ENCODE measurements at places on chromosomes 4 and X.
A peak's percentile ranks its signal among the peaks of the same experiment; 100 is the strongest.

- DNase-seq: no peak
These were observed 36.1 kb upstream of the NUDT6 start for GRCh38 chr4:122958505-122958904.

- no peak for DNase-seq
These were observed 1.9 kb upstream of the VEGFC start for GRCh38 chr4:176794651-176795050.

DNA sequence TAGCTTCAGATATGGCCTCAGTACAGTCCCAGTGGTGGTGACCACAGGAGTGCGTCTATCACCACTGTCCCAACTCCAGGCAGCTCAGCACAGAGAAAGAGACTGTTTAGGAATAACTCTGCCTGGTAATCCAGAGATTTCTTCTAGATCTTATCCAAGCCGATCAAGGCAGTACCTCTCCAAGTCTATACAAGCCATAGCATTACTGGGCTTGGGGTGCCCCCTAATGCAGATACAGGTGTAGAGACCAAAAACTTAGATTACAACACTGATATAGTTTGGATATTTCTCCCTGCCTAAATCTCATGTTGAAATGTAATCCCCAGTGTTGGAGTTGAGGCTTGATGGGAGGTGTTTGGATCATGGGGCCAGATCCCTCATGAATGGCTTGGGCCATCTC lies 100.9 kb downstream of the PTCHD1 start:
- DNase-seq: no peak

GRCh38 chr4:33837043-33837838 lies 2407.1 kb downstream of the ARAP2 start:
- DNase-seq: no peak

- DNase-seq: no peak
These were observed 30.9 kb downstream of the CD38 start for GRCh38 chr4:15809058-15809457.

DNA sequence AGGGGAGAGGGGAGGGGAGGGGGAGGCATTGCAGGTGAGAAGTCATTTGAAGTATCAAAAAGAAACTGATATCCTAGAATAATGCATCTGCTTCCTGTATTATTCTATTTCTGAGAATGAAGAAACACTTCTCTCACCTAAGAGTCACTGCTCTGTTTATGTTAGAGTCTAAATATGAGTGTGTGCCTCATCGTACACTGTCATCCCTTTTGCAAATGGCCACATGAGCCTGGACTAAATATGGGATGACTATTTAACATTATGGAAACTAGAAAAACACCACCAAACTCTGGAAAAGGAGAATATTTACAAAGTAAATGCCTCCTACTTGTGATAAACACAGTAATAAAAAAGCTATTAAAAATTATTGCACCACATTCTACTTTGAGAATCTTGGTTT lies 146.4 kb upstream of the NOCT start:
- DNase-seq: no peak

GRCh38 chr4:150375025-150375424 lies 206.9 kb upstream of the MAB21L2 start:
- no peak for DNase-seq

DNA sequence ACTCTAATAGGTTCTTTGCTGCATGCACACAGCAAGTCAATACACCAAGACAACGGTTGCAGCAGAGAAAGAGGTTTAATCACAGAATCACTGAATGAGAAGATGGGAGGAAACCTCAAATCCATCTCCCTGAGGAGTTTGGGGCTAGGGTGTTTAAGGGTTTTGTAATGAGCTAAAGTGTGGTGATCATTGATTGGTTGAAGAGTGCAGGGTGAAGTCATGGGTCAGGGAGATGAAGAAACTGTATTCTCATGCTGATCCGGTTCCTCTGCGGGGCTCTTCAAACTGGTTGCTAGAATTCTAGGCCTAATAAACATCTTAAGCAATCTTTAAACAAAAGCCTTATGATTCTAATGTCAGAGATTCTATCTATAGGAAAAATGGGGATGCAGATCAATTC lies 432.5 kb upstream of the FAM47C start:
- DNase-seq: no peak

- no peak for DNase-seq
These were observed 64.7 kb downstream of the NKX6-1 start for GRCh38 chr4:84434344-84434743.

- DNase-seq: peak; percentile 55
These were observed 2.7 kb upstream of the BMX start for GRCh38 chrX:15497865-15498264.

- DNase-seq: no peak
These were observed 114.0 kb downstream of the ENOX2 start for GRCh38 chrX:130788786-130789581.

DNA sequence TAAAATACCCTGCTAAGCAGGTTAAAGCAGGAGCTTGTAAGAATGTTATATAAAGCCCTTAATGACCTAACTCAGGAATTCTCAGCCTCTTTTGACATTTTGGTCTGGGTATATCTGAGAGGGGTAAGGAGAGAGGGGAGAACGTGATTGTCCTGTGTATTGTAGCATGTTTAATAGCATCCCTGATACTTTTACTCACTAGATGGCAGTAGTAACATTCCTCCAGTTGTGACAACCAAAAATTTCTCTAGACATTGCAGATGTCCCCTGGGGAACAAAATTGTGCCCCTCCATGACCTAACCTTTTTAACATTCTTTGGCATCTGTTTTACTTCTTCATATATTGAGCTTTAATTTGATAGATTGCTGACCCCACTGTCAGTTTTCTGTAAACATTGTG lies 17.9 kb downstream of the SMARCA5 start:
- no peak for DNase-seq

GRCh38 chr4:128536746-128537145 lies 249.1 kb upstream of the PGRMC2 start:
- no peak for DNase-seq

DNA sequence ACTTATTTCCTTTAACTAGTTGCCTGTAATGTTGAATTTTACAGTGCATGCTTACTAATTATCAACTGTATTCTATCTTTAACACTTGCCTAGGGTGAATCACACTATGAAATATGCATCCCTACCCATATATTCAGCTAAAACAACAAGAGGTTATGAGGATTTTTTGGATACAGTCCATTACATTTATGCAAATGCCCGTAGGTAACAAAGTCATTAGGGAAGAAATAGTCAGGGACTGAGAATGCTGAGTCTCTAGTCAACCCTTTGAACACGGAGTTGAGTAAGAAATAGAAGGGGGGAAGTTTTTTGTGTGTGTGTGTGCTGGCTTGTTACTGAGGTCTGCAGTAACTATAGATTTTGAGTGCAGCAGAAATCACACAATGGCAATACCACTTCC lies 26.1 kb upstream of the CBLL2 start:
- no peak for DNase-seq

GRCh38 chr4:104795264-104795939 lies 300.7 kb upstream of the CXXC4 start:
- DNase-seq: no peak

- DNase-seq: no peak
These were observed 22.8 kb upstream of the HMX1 start for GRCh38 chr4:8894424-8894816.

- no peak for DNase-seq
These were observed 170.2 kb downstream of the DMD start for GRCh38 chrX:33041141-33041540.

DNA sequence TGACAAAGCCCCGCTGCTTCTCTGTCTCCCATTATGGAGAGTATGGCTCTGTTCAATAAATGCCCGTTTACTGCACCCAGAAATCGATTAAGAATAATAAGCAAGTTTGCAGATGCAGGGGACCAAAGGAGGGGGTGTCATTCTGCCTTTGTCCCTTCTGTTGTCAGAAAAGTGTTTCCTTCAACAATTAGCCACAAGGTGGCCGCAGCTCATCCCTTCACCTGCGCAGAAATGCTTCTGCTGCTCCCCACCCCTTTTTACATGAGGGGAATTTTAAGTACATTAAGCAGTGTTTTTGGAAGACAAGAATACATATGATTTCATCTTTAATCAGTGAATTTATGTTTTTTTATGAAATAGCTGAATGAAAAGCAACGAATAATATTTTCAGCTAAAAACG lies 175.6 kb upstream of the ARX start:
- DNase-seq: no peak

GRCh38 chr4:79603681-79604080 lies 195.7 kb upstream of the GK2 start:
- DNase-seq: no peak

GRCh38 chr4:16942491-16942890 lies 44.0 kb upstream of the LDB2 start:
- DNase-seq: no peak

DNA sequence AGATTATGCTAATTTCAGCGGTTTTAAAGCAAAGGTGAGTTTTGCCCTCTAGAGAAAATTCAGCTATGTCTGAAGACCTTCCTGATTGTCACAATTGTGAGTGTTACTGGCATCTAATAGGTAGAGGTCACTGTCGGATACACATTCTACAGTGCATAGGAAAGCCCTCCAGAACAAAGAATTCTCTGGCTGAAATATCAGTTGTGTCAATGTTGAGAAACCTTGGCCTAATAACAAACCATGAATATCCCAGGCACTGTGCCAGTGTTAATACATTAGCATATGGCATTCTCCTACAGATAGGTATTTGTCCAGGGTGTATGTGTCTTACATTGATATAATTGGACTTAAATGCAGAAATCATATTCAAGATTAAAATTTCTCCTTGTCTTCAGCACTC lies 294.3 kb downstream of the FSTL5 start:
- DNase-seq: no peak

DNA sequence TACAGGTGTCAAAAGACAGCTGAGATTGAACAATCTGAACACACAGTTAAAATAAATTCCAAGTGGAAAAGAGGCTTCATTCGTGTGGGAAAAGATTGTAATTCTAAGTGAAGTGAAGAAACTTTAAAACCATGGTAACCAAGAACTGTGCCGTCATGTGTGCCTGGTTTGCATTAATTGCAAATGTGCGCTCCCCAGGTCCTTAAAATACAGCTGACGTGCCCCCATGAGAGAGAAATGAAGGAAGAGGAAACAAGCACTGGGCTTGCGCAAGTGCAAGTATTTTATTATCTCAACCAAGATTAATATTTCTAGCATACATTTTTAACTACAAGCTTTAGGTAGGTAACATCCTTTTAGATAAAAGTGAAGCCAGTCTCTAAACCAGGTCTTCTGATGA lies 92.5 kb downstream of the PARM1 start:
- no peak for DNase-seq

DNA sequence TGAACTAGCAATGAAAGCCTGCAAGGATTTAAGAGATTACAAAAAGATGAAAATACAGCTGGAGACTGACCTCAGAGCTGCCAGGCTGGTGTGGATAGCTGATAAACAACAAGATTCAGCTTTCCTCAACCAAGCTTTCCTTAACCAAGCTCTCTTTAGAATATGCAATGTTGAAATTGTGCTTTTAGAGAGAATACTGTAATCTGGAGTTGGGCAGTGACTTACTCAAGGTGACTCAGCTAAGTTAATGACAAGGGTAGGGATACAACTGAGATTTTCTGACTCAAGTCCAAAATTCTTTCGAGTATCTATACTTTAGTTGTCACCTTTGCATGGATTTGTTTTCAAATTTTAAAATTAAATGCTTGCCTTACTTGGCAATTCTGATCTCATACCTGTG lies 98.0 kb downstream of the AMMECR1 start:
- no peak for DNase-seq

DNA sequence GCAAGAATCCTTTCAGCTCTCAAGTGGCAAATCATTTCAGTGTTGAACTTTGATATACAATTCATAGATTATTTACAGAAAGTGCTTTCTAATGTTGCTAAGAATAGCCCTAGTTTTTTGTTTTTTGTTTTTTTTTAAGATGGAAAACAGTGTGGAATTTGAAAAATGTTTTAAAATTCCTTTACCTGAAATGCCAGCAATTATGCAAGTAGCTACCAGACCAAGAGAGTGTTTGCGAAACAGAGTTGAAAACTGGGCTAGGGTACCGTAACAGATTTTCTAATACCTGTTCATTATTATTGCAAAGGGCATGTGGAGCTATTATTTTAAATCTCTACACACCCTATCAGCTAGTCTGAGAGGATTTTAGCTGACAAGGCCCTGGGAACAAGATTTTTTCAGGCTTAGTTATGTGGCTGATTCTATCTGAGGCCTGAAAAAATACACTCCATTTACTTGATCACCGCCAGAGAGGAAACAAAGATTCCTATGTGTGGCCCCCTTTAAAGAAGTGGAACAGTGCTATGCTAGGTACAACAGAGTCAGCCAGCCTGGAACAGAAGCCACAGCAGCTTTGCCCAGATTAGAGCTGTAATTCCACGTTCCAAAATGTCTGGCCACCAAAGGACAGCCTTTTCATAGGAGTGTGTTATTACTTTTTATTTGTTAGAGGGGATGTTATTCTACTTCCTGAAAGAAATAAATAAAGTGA lies 46.9 kb upstream of the SLC39A8 start:
- DNase-seq: no peak

- no peak for DNase-seq
These were observed 637 bp downstream of the AR start for GRCh38 chrX:67544281-67545035.

DNA sequence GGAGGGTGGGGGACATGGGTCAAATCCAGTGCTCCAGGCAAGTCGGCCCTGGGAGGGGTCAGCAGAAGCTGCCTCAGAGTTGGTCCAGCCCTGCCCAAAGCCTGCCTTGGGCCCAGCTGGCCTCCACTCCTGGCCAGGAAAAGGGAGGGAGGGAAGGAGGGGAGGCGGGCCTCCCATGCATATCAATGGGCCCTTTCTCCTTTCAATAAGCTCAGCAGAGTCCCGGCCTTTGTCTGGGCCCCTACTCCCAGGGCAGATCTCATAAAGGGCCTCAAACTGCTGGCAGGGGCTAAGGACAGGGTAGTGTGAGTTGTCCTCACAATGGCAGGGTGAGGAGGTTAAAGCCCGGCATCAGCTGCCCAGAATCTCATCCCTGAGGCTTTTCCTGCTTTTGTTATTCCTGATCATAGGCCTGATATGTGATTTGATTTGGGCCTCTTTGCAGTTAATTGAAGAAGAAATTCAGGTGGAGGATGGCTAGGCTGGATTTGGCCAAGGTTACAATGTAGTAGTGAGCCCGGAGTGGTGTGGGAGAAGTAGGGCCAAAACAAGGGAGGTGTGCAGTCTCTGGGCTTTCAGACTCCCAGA lies 121.1 kb upstream of the ATP6AP2 start:
- no peak for DNase-seq

DNA sequence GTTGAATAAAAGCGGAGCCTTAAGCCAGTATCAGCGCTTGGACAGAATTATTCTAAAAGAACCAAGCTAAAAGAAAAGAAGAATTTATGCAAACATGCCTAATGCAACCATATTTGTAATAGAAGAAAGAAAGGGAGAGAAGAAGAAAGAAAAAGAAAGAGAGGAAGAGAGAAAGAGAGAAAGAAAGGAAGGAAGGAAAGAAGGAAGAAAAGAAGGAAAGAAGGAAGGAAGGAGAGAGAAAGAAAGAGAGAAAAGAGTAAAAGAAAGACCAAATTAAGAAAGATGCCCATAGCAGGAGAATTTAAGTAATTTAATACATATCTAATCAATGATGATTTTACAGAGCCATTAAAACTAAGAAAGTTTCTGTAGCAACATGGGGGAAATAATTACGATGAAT lies 30.9 kb upstream of the TMEM150C start:
- no peak for DNase-seq

GRCh38 chr4:140472156-140472555 lies 25.9 kb downstream of the MGAT4D start:
- no peak for DNase-seq

GRCh38 chrX:23732704-23733103 lies 10.4 kb downstream of the ACOT9 start:
- no peak for DNase-seq

- DNase-seq: no peak
These were observed 40.9 kb upstream of the IL13RA2 start for GRCh38 chrX:115058276-115058675.

Data from stimulated activated CD4-positive, alpha-beta T cell treated with anti-CD3 and anti-CD28 coated beads, Interleukin-2, amount 100 ng/mL, for 24 hours (primary cell).